Central memory CD8-positive, alpha-beta T cell (primary cell): ENCODE measurements at places on chromosomes 12 and 14.

GRCh38 chr12:92721130-92721529 lies 18.3 kb downstream of the PLEKHG7 start:
- no peak for DNase-seq

DNA sequence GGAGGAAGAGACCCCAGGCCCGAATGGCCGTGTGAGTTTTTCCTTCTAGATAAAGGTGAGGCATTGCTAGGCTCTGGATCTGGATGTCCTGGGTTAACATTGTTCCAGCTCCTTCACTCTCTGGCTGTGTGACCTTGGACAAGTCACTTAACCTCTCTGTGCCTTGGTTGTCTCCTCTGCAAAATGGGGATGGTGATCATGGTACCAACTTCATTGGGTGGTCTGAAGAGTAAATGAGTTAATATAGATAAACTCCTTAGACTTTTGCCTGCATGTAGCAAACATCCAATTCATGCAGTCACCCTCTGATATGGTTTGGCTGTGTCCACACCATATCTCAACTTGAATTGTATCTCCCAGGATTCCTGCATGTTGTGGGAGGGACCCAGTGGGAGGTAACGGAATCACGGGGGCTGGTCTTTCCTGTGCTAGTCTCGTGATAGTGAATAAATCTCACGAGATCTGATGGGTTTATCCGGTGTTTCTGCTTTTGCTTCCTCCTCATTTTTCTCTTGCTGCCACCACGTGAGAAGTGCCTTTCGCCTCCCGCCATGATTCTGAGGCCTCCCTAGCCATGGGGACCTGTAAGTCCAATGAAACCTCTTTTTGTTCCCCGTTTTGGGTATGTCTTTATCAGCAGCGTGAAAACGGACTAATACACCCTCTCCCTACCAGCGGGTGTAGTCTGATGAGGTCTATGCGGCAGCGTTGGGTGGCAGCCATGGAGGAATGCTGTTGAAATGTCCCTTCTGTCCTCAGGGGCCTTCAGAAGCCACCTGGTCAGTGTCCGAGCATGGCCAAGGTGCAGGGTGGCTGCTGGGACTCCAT lies 256.1 kb downstream of the GLT1D1 start:
- no peak for DNase-seq

DNA sequence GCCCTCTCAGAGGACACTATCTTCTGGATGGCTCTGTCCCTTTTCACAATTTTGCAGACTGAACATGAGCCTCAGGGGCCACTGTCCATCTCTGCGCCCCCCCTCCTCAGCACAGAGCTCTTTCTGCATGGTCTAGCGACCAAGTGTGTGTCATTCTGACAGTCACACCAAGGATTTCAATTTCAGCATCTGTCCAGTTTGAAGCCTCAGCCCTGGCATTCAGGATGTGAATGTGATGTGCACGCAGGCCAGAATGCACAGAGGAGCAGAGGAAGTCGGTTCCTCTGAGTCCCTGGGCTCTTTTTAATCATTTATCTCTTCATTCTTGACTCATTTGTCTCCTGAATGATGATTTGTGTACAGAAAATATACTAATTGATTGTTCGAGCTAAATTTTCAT lies 102.0 kb upstream of the PWP1 start:
- DNase-seq, result no peak

GRCh38 chr12:46678426-46678825 lies 147.4 kb downstream of the SLC38A4 start:
- no peak for DNase-seq

DNA sequence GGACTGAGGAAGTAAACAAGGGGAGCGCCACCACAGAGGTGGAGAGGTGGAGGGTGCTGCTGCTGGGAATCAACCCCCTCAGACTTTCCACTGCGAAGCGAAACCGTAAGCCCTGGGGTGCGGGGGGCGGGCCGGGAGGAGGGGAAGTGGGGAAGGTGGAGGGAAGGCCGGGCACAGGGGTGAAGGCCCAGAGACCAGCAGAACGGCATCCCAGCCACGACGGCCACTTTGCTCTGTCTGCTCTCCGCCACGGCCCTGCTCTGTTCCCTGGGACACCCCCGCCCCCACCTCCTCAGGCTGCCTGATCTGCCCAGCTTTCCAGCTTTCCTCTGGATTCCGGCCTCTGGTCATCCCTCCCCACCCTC lies at the start of gene LAG3:
LAG3 (plus strand) TSS at position 190 of the 365 bp plus-strand sequence. CDS start 333 bp downstream, outside the sequence.
- DNase-seq, result no peak

GRCh38 chr12:119363490-119363889 lies 29.0 kb downstream of the CCDC60 start:
- DNase-seq, result no peak

DNA sequence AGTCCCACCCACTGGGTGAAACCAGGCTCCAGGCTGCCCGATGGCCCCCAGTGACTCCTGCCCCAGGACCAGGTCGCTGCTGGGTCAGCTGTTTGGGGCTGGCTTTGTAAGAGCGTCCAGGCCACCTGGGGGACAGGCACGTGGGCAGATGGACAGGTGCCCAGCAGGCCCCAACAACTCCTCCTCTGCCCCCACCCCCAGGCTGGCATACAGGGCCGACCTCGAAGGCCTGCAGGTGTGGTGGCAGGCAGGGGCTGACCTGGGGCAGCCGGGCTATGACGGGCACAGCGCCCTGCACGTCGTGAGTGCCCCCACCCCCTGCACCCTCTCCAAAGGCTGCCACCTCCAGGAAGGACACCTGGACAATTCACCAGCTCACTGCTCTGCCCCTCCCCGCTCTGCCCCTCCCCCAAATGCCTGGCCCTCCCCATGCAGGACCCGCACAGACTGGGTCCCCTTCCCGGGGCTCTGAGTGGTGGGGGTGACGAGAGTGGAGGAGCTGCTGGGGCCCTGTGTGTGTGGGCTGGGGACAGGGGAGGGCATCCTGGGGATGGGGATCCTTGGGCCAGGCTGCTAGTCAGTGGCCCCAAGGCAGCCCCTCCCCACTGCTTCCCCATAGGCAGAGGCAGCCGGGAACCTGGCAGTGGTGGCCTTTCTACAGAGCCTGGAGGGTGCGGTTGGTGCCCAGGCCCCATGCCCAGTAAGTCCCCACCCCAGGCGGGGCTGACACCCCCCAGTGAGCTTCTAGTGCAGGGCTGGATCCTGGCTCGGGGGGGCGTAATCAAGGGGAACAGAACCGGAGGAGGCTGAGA lies 26.0 kb downstream of the ASPG start:
- no peak for DNase-seq

DNA sequence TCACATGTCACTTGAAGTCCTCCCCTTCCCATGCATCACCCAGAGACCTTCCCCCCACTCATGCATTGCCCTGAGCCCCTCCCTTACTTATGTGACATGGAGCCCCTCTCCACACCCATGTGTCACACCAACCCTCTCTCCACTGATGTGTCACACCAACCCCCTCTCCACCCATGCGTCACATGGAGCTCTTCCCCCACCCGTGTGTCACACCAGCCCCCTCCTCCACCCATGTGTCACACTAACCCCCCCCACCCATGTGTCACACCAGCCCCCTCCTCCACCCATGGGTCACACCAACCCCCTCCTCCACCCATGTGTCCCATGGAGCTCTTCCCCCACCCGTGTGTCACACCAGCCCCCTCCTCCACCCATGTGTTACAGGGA lies 30.4 kb downstream of the RTL1 start:
- no peak for DNase-seq

GRCh38 chr12:72035625-72036024 lies 97.0 kb downstream of the TPH2 start:
- DNase-seq, result no peak

- no peak for DNase-seq
These were observed 23.2 kb upstream of the JPH4 start for GRCh38 chr14:23601845-23602180.

GRCh38 chr12:108643941-108644810 lies 10.5 kb upstream of the SELPLG start:
- no peak for DNase-seq

- DNase-seq, result no peak
These were observed 951.2 kb downstream of the FLRT2 start for GRCh38 chr14:86481104-86481503.

- DNase-seq, result no peak
These were observed 726.8 kb downstream of the VRK1 start for GRCh38 chr14:97523936-97524335.

GRCh38 chr14:104103446-104104075 lies 18.1 kb downstream of the ASPG start:
- no peak for DNase-seq

DNA sequence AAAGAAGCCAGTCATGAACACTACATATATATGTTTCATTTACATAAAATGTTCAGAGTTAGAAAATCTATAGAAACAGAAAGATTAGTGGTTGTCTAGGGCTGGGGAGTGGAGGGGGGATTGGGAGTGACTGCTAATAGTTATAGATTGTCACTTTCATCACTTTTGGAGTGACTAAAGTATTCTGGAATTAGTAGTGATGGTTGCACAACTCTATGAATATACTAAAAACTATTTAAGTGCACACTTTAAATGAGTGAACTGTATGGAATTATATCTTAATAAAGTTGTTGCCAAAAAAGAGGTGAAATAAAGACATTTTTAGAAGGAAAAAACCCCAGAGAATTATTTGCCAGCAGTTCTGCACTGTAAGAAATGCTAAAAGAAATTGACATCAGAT lies 9.5 kb downstream of the CATSPERB start:
- DNase-seq, result no peak

- DNase-seq, result no peak
These were observed 61.7 kb downstream of the CALM1 start for GRCh38 chr14:90458536-90458935.

GRCh38 chr12:130639476-130640424 lies 76.3 kb downstream of the RIMBP2 start:
- DNase-seq, result no peak

DNA sequence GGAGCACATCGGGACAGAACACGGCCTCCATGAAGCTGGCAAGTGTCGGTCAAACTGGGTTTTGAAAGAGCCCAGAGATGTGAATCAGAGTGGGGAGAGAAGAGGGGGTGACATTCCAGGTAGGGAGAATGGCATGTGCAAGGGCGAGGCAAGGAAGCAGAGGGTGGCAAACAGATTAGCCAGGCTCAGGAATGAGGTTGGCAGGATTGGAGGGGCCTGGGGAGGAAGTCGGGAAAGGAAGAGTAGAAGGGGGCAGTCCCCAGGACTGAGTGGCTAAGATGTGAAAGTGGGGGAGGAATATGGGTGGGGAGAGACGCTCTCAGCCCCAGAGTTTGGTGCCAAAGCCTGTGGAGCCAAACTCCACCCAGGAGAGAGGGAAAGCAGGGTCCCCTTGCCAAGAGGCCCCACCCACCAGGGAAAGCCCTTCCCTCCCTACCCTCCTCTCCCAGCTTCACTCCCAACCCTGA lies 5.5 kb upstream of the HDAC7 start:
- no peak for DNase-seq

- DNase-seq, result no peak
These were observed 297.0 kb downstream of the FUT8 start for GRCh38 chr14:65709576-65709975.

DNA sequence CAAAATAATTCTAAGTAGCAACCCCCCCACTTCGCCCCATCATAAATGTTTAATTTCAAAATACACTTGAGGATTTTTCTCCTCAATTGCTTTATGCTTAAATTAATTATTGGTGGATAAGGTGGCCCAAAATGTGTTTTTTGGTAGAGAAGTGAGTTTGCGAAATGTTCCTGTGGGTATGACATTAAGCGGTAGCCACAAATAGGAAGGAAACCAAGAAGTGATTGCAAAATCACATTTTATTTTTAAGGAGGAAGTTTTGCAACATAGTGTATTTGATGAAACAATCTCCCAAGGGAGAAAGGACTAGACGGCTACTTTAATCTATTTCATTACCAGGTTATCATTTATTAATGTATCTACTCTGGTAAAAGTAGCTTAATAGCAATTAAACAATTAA lies 25.5 kb downstream of the SLC25A3 start:
- no peak for DNase-seq
